AG09309 (cell line): ENCODE measurements at places on chromosomes 11 and 22.

DNA sequence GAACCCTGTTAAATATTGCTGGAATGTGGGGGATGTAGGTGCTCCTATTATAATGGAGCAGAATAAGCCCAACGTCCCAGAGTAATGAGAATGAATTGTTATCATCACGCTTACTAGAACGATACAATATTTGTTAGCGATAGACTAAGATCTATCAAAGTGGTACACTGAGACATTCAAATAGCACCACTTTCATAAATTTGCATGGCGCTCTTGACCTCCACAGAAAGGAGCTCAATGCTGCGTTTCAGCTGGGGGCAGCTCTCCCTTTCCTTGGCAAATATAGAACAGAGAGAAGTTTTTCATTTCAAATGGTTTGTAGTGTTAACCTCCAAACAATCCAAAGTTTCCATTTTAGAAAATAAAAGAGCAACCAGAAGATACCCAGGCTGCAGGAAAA lies 38.2 kb upstream of the BLID start:
- no peak for DNase-seq

GRCh38 chr22:22906907-22907550 lies 19.4 kb downstream of the IGLL5 start:
- no peak for DNase-seq

DNA sequence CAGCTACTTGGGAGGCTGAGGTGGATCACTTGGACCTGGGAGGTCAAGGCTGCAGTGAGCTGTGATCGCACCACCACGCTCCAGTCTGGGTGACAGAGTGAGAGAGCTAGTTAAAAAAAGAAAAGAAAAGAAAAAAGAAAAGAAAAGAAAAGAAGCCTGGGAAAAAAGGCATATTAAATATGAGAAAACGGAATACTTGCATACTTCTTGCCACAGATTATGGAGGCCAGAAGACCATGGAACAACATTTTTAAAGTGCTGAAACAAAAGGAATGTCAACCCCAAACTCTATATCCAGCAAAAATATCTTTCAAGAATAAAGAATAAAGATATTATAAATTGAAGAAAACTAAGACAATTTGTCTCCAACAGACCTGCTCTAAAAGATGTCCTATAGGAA lies 191.9 kb downstream of the EFCAB6 start:
- no peak for DNase-seq

DNA sequence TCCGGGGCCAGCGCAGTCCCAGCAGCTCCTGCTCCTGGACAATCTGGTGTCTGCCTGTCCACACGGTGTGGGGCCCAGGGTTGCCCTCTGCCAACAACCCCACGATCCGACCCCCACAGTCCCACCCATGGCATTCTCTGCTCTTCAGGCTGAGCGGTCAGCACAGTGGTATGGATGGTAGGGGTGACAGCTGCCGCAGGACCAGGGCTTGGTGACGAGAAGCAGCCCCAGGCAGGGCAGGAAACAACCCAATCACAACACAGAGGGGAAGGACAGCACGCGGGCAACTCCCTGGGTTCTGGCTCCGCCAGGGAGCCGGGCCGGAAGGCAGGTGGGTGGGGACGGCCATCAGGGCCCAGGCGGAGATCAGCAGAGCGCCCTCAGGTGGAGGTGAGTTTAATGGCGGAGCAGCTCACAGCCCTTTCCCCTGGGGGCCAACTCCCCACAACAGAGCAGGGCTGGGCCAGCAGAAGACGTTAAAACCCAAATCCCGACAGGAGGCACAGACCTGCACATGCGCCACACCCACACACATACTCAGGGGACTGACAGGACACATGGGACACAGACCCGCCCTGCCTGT lies 5.3 kb upstream of the CHADL start:
- no peak for DNase-seq

GRCh38 chr11:101436511-101437142 lies 147.2 kb downstream of the TRPC6 start:
- no peak for DNase-seq

DNA sequence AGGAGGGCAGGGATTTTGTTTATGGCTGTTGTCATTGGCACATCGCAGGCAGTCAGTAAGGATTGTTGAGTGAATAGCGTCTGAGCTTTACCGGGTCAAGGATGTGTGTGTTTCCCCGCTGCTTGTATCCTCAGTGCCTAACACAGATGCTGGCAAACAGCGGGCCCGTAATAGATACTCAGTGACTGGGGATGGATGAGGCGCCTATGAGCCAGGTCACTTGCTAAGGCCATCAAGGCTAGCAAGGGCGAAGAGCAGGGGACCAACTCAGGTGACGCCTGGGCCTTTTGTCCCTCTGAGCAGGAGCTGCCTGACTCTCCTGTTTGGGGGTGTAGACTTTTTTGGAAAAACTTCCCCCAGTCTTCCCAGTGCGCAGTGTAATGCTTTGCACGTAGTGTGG lies 118.1 kb downstream of the HIPK3 start:
- DNase-seq = no peak

DNA sequence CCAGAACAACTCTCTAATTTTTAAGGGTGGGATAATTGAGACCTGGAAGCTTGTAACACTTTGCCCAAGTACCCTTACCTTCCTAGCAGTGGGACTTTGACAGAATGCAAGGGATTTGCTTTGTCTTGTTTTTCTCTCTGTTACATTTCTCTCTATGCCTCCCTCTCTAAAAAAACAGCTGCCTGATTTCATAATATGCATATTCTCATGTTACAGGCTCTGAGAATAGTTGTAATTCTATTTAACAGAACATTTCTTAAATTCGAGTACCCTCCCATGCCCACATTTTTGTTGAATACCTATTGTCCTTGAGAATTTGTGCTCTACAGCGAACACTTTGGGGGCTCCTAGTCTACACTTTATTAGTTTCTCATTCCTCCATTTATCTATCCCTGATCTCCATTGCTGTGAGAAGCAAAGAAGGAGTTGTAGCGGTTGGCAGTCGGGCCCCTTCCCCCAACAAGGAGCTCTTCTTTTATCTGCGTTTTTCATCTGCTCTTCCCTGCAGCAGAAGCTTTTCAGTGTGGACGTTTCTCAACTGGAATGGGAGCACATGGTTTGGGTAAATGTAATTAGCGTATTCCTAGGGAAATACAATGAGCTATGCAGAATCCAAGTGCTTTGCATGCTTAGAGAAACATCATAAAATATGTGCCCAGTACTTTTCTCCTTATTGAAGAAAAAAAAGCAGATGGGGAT lies 117.7 kb upstream of the CCDC90B start:
- DNase-seq = no peak

GRCh38 chr11:100849009-100849900 lies 162.2 kb downstream of the ARHGAP42 start:
- peak; percentile 91 for DNase-seq

DNA sequence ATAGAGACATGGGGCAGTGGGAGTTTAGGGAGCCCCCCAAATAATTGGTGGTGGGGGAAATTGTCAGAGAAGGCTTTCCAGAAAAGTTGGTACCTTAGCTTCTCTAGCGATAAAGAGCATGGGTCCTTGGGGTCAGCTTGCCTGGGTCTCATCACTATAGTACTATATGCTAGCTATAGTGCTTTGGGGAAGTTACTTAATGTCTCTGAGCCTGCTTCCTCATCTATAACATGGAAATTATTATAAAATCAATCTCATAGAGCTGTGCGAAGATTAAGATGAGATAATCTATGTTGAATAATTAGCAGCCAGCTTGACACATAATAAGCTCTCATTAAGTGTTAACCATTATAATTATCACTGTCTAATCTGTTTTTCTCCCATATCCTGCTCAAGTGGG lies 41.2 kb downstream of the STIM1 start:
- DNase-seq = no peak

DNA sequence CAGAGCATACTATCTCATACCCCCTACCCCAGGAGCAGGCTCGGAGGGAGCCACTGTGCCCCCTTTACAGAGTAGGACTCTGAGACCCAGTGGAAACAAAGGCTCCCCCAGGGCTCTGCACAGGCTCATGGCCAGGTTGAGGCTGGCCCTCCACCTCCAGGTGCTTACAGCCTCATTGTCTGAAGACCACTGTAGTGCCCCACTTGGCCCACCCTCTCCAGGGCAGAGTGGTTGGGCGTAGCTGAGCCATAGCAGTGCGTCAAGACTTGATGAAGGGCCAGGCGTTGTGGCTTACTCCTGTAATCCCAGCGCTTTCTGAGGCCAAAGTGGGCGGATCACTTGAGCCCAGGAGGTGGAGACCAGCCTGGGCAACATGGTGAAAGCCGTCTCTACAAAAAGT lies 1.7 kb downstream of the ANKRD13D start:
- peak; percentile 41 for DNase-seq

GRCh38 chr11:48006301-48006992 lies 26.1 kb downstream of the PTPRJ start:
- DNase-seq = peak; percentile 35

GRCh38 chr11:33835143-33835878 lies 56.6 kb downstream of the LMO2 start:
- DNase-seq = peak; percentile 53

- no peak for DNase-seq
Observed at GRCh38 chr11:104033134-104033533, 3.3 kb upstream of the DDI1 start.

- peak; percentile 20 for DNase-seq
Observed at GRCh38 chr22:28112548-28113043, 193.5 kb upstream of the PITPNB start.

- DNase-seq = no peak
Observed at GRCh38 chr11:19076744-19077589, 16.4 kb upstream of the MRGPRX2 start.

GRCh38 chr22:31127181-31127772 lies 4.5 kb downstream of the INPP5J start:
- no peak for DNase-seq

DNA sequence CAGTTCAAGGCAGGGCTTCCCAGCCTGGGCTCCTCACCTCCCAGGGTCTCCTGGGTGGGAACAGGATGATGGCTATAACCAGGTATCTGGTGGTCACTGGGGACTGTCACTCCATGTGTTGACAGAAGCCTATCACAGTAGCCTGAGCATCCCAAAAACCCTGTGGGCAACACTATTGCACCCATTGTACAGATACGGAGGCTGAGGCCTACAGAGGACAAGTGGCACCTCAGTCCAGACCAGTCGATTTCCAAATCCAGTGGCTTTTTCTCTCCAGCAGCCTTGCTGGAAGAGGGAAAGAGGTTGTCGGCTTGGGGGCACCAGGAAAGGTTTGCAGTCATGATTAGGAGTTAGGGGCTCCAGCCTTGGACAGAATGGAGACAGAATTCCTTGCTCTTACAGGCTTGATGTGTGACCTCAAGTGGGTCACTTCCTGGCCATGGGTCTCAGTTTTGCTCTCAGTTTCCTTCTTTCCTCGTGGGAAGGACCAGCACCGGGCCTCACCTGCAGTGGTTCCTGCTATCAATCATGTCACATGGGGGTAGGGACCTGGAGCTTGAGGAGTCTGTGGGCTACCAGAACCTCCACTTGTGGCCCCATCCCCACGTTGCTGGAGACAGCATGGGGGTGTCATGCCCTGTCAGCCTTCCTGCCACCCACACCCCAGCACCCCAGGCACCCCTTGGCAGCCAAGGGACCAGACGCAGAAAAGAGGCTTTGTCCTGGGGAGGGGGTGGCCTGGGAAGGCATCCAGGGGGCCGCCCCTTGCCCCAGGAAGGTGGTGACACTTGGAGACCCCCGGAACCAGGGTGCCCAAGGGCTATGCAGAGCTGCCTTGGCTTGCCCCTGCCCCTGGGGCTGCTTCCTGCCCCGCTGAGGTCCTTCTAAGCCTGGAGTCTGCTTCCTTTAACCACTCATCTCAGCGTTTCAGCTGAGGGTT lies 2.1 kb downstream of the EMID1 start:
- DNase-seq = no peak

- no peak for DNase-seq
Observed at GRCh38 chr11:86438685-86439084, 64.0 kb downstream of the CCDC81 start.

DNA sequence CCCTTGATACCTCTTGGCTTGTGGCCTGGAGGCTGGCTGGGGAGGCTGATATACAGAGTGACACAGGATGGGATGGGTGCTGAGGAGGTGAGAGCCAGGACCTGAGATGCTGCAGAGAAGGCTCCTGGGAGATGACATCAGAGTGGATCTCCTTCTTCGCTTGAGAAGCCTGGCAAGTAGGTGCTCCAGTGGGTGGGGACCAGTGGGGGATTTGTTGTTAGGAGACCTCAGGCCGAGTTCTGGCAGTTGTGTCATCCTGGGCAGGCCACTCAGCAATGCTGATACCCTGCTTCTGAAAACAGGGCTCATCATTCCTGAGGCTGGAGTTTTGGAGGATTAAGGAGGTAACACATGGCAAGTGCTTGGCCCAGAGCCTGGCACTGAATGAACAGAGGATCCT lies 1.9 kb upstream of the NDUFV1 start:
- DNase-seq = no peak

- DNase-seq = no peak
Observed at GRCh38 chr22:44578110-44578457, 80.1 kb upstream of the RTL6 start.

DNA sequence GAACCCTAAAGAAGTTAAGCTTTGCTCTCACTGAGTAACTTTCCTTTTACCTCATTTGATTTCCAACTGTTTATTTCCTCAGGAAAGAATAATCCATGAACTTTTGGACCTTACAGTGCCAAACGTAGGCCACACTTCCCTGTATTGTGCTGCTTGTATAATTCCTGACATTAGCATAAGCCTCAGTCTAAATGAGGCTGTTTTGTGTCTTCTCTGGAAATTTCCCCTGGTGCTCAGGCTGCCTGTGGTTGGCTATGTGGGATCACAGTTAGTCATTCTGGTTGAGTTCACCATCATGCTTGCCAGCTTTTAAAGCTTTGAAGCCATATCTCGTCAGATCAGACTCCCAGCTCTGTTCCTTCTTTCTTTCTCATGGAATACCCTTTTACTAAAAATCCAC lies 107.0 kb downstream of the FAM76B start:
- DNase-seq = no peak

DNA sequence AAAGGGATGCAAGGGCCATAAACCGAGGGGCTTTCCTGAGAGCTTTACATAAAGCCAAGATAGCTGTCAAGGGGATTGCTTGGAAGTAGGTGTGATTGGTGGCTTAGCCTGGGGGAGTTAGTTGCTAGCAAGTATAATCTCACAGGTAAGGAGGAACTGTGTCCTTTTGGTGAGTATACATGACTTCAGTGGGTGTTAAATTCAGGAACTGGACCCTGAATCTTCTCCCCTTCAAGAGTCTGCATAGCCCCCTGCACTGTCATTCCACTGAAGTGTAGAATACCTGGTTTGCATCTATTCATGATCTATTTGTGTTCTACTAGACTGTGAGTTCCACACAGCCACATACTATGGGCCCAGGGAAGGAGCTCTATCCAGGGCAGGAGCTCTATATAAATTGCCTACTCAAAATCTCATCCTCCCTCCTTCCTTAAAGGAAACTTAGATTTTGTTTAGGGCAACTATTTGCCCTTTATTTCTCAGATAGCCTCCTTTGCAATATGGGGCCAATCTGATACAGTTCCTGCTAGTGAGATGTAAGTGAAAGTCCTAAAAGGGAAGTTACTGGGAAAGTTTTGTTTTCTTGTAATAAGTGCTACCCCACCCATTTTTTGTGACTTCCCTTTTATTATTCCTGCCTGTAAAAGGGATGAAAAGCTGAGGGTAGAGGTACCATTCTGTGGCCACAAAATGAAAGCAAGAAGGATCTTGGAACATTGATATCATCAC lies 120.5 kb downstream of the PGR start:
- no peak for DNase-seq

- DNase-seq = no peak
Observed at GRCh38 chr11:31478223-31478590, 31.2 kb downstream of the IMMP1L start.
